ENCODE measurements at places on chromosomes 6 and 20.

- no peak for DNase-seq
Measured at GRCh38 chr6:159418997-159419396, 249.8 kb downstream of the FNDC1 start.

DNA sequence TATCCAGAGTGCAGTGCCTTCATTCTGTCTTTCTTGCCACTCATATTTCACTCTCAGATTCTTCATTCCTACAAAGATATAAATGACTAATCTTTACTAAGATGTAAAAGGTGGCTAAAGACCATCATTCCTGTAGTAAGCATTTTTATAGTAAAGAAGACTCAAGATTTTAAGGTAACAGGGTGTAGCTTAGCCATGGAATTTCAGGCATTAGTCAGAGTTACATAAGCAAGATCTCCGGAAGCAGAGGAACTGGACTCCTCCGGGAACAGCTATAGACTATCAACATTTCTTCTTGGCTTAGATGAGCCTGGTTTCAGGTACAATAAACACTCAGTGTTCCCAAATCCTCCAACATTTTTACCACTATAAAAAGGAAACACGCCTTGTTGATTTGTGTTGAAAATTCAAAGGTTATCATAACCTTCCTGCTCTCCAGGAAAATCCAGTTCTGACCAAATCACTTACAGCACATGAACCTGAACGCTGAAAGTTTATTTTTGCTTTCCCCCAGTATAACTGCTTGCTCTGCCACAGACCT lies 23.7 kb downstream of the SERPINB1 start:
- DNase-seq = no peak

- DNase-seq = no peak
Measured at GRCh38 chr6:18527836-18528743, 140.9 kb downstream of the RNF144B start.

- no peak for DNase-seq
Measured at GRCh38 chr6:45689926-45690615, 312.3 kb upstream of the SUPT3H start.

- DNase-seq = peak; percentile 18
Measured at GRCh38 chr6:14876778-14877613, 368.9 kb upstream of the JARID2 start.

- DNase-seq = no peak
Measured at GRCh38 chr6:72643214-72643613, 21.4 kb downstream of the KCNQ5 start.

DNA sequence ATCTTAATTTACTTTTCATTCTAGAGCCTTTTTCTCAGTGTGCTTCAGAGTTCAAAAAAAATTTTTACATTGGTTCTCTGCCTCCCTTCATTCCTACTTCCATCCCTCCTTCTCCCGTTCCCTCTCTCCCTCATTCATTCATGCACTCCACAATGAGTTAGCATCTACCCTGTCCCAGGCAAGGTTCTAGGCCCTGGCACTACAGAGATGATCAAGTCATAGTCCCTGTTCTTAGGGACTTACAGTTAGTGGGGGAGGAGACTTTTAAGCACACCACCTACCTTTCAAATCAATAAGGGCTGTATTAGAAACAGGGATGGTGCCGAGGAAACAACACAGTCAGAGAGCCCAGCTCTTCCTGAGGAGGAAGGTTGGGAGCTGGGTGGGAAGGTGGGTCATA lies 40.3 kb downstream of the MAP3K5 start:
- no peak for DNase-seq

DNA sequence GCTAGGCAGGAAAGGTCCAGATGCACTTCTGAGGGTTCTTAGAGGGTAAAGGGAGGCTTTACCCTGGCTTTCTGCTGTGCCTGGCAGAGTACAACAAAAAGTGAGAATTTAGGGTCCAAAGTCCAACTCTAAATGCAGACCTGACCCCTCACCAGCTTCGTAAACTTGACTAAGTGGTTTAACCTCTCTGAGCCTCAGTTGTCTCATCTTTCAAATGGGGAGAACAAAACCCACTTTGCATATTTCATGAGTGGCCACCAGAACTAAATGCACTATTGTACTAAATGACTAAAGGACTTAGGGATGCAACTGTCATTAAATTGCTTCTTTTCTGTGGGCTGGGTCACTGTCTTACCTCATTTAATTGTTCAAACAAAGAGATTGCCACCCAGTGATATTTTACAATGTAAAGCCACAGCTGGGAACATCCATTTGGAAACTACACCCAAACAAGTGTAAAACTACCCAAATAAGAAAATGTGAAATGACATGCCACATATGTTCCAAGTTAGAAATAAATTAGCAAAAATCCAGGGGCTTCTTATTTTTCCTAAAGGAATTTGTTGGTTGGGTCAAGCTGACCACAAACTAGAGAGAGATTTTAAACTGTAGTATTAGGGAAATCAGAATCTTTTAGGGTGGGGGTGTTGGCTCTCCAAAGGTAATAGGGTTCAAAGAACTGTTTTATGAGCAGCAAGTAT lies 48.3 kb upstream of the RIN2 start:
- DNase-seq = no peak

DNA sequence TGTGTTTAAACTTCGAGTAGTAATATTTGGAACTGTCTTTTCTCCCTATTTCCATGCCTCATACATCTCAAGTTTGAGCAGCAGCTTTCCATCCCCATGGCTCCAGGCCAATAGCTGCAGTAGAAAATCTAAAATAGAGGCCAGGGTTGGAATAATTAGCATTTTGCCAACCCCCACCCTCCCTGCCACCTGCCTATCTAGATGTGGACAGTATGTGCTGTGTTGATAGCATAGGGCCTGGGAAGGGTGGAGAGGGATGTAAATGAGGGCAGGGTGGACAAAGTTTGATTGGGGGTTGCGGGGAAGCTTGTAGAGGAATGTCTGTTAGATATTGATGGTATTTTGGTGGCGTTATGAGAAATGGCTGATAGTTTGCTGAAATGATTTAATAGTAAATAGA lies 5.6 kb downstream of the TOP1 start:
- DNase-seq = no peak

DNA sequence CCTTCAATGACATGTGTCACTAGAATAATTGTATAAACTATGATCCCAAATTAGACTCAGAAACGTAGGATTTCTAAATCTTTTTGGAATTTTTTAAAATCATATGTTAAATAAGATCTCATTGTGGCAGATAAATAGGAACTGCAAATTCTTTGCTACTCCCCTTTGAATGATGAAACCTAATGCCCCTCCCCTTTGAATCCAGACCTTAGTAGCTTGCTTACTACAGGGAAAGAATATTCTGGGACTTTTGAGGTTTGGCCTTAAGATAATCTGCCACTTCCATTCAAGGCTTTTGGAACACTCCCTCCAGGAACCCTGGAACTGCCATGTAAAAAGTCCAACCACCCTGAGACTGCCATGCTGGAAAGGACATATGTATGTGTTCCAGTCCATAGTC lies 7.1 kb downstream of the TDP2 start:
- no peak for DNase-seq

DNA sequence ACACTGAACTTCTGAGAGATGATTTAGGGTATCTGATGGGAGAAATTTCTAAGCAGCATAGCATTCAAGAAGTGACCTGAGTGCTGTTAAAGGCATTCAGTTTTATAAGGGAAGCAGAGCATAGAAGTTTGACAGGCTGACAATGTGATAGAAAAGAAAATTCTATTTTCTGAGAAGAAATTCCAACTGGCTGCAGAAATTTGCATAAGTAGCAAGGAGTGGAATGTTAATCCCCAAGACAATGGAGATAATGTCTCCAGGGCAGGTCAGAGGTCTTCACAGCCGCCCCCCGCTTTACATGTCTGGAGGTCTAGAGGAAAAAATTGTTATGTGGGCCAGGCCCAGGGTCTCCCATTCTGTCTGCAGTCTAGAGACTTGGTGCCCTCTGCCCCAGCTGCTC lies 1361.8 kb upstream of the EYS start:
- no peak for DNase-seq

GRCh38 chr6:83216806-83217205 lies 23.6 kb downstream of the RWDD2A start:
- DNase-seq = no peak

GRCh38 chr6:41901882-41902519 lies 6.8 kb upstream of the USP49 start:
- DNase-seq = no peak

DNA sequence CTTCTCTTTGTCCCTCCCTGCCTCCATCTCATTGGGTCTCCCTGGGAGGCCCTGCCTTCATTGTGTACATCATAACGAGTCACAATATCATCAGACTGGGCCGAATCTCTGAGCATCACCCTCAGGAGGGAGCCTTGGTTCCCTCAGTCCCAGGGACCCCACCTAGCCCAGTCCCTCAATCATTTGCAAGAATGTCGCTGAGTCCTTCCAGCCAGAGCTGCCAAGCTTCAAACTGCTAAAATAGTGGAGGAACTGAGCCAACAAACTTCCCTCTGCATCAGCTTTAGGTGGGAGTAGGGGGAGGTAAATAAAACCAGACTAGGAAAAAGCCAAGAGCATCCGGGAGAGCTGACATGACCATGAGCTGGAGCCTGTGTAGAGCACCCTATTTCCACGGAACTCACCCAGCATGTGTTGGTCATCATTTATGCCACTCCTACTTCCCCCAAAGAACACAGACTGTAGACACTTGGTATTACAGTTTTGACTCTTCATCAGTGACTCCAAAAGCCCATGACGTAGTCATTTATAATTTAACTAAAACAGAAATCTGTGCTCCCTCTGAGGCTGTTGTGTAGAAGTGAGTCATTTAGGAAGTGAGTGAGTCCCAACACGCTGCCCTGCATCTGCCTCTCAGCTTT lies 28.8 kb upstream of the IL17A start:
- no peak for DNase-seq

- peak; percentile 3 for DNase-seq
Measured at GRCh38 chr20:13401596-13401995, 180.5 kb downstream of the ISM1 start.

DNA sequence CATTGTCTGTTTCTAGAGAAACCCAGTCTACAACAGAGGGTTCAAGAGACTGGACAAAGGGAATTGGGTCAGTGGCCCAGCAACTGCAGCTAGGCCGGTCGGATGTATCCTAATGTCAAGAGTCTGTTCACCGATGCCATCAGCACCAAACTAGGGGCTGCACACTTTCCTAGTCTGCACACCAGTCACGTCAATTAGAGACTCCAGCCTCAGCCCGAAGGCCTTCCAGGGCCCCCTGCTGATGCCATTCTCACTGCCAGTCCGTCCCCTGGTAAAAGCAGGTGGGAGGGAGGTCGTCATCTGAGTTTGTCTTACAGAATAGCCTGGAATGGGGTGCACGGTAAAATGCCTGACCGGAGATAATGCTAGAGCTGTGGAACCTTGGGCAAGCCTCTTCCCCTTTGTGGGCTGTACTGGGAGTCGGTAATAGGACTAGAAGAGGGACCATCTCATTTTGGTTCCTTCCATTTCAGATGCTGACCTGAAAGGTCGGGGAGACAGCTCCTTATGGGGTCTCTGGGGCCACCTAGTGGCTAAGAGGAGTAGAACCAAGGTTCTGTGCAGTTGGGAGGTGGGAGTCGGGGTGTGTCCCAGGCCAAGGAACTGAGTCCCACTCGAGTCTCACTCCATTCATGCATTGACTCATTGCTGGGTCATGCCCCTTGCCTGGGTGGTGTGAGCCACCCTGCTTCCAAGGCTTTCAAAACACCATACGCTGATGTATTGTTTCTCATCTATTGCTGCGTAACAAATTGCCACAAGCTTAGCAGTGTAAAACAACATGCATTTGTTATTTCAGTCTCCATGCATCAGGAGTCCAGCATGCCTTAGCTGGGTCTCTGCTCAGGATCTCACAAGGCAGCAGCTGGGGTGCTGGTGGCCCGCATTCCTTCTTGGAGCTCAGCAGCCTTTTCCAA lies 5.1 kb downstream of the SOX12 start:
- DNase-seq = no peak

GRCh38 chr20:32751293-32751692 lies 8.0 kb upstream of the COMMD7 start:
- DNase-seq = no peak

DNA sequence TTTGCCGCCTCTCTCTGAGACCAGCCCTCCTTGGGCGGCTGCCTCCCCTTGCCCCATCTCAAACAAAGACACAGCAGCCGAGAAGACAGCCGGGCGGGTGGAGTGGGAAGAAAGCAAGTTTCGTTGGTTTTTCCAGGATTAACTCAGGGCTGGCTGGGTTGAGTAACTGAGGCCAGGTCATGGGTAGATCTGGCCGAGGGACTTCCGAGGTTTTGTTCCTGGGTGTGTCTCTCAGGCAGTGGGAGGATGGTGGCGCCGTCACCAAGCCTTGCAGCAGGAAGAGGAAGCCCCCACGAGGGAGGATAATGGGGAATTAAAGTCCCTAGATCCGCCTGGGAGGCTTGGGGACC lies 167.2 kb downstream of the TTLL2 start:
- no peak for DNase-seq

DNA sequence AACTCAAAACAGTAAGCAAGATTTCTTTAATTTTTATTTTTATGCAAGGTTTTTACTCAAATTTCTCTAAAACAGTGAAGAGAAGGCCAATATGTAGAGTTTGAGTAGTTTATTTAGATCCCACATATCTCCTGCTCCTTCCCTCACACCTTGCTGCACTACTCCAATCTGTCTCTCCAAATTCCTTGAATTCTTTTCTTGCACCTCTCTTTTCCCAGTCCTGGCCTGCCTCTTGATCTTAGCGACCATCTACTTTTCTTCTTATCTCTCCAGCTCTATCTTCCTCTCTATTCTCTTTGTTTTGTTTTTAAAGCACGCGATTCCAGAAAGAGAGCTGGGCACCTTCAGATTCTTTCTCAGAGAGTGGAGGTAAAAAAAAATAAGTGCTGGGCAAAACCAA lies 86.7 kb upstream of the KCNQ5 start:
- DNase-seq = no peak

- no peak for DNase-seq
Measured at GRCh38 chr6:168095171-168095691, 16.2 kb upstream of the FRMD1 start.

DNA sequence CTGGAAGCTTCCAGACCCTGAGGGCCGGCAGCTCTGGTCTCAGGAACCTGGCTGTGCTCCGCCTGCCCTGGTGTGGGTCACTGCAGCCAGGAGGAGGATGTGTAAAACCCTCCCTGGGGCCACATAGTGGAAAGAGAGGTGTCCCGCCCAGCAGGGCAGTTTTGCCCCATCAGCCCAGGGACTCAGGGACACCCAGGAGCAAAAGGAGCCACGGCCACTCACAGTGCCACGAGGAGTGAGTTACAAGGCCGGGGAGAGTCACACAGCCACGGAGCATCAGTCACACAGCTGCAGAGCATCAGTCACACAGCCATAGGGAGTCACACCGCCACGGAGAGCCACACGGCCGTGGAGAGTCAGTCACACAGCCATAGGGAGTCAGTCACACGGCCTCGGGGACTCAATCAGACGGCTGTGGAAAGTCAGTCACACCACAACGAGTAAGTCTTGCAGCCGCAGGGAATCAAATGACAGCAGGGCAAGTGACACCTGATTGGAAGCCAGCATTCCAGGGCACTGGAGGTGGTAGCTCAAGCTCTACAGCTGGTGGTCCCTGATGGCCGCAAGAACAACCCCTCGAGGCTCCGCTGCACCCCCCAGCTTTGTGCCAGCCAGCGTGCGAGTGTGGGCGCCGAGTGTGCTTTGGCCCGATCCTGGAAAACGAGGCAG lies 60.9 kb downstream of the DLL1 start:
- no peak for DNase-seq

- no peak for DNase-seq
Measured at GRCh38 chr6:11200356-11200755, 32.1 kb downstream of the NEDD9 start.

GRCh38 chr6:7129360-7129759 lies 21.6 kb downstream of the RREB1 start:
- DNase-seq = peak; percentile 52

Measured in epithelial cell of prostate (primary cell).